ENCODE measurements at places on chromosomes 2 and 18.

DNA sequence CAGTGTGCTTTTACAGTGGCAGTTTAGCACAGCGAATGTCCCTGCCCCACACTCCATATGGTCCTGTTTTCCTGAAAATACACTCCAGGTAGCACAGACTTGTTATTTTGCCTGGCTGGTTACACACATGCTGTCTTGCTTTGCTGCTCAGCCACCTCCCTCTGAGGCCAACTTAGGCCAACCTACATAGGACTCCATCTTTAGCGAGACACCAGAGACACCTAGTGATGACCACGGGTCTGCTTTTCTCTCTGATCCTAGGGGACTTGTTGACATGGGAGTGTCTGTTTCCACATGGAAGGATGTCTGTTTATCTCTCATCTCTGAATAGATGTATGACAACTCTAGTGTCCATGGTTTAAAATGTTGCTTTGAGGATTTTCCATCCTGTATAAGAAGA is 43.3 kb downstream of the PLEKHB2 start:
- H3K27ac ChIP-seq, result no peak overlapping the region
- no peak for DNase-seq
- no peak overlapping the region for H3K4me3 ChIP-seq
- no peaks in the 10 kb centered on the region for H3K27me3 ChIP-seq

DNA sequence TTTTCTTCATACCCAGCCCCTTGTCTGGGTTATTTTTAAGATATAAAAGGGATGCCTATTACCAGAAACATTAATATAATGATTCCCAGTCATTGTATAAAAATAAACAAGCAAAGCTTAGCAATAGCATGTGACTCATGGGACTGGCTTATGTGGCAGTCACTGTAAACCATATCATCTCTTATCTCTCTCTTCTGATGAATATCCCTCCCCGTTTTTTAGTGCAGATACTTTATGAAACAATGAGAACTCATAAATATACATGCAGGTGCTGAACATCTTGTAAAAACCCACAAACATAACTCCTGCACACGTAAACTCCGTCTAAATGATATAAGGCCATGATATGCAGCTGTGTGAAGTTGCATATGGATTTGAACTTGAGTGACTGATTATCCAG is 154.9 kb downstream of the MGAT5 start:
- H3K27ac ChIP-seq, result no peak overlapping the region
- no peaks in the 10 kb centered on the region for H3K27me3 ChIP-seq
- no peak for DNase-seq

DNA sequence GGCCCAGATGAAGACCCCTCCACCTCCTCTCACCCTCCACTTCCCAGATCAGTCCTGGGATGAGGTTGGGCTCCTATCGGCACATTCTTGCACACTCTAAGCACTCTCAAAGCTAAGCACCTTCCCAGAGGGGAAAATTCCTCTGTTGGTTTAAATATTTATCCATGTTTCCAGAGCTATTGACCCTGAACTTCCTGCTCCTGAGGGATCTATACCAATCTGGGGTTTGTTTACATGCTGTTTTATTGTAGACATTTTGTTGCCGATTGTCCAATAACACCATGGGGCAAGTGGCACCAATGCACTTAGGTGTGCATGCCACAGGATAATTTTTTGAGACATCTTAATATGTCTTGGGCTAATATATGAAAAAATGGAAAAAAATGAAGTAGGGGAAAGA is 476.2 kb downstream of the SLC4A3 start:
- no peaks in the 10 kb centered on the region for H3K36me3 ChIP-seq
- no peak for DNase-seq
- no peak overlapping the region for H3K27ac ChIP-seq
- H3K27me3 ChIP-seq, result no peaks in the 10 kb centered on the region

GRCh38 chr2:236402033-236402790 is 138.0 kb upstream of the ASB18 start:
- H3K4me1 ChIP-seq, result no peaks in the 10 kb centered on the region
- H3K27ac ChIP-seq, result no peak overlapping the region
- DNase-seq, result no peak
- no peak overlapping the region for H3K4me3 ChIP-seq
- H3K27me3 ChIP-seq, result no peaks in the 10 kb centered on the region
